ENCODE measurements at places on chromosomes 16 and 17. TPM values are rescaled to one million over a fixed set of nuclear protein-coding genes. Genes with fewer than 3 reads are reported as not detected.

Gene RHBDL1
- total RNA-seq: 2.0 TPM

- H3K36me3 ChIP-seq: peaks cover 65% of the 10 kb centered on the region
- H3K27me3 ChIP-seq: no peaks in the 10 kb centered on the region
- no peak overlapping the region for H3K4me3 ChIP-seq
- H3K4me1 ChIP-seq: no peaks in the 10 kb centered on the region
- DNase-seq: no peak
Observed at GRCh38 chr16:70494777-70495176, 28.6 kb downstream of the COG4 start.

DNA sequence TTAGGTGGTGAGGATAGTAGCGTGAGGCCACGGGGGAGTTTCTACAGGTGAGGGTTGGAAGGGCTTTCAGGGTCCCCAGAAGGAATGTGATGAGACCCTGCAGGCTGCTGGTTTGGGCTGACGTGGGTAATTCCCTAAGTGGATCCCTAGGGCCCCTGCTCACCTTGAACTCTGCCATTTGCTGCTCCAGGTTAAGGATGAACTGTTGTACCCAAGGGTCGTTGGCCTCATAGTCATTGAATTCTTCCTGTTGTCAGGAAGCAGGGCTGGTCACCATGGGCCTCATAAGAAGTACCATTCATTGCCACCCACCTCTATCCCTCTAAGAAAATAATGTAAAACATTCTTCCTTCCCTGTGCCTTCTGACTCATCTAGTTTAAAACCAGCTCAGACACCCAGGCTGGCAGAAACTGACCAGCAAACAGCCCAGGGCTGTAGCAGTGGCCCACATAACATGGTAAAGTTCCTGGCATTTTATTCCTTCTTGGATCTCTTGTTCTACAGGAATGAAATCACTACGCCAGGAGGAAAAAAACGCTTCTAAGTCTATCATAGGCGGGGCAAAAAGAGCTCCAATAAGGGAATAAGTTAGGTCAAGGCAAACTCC is 27.6 kb downstream of the FCSK start:
- H3K27ac ChIP-seq: no peak overlapping the region
- no peak for DNase-seq
- H3K4me1 ChIP-seq: peaks cover 11% of the 10 kb centered on the region
- H3K36me3 ChIP-seq: peaks cover 70% of the 10 kb centered on the region
- no peak overlapping the region for H3K4me3 ChIP-seq

DNA sequence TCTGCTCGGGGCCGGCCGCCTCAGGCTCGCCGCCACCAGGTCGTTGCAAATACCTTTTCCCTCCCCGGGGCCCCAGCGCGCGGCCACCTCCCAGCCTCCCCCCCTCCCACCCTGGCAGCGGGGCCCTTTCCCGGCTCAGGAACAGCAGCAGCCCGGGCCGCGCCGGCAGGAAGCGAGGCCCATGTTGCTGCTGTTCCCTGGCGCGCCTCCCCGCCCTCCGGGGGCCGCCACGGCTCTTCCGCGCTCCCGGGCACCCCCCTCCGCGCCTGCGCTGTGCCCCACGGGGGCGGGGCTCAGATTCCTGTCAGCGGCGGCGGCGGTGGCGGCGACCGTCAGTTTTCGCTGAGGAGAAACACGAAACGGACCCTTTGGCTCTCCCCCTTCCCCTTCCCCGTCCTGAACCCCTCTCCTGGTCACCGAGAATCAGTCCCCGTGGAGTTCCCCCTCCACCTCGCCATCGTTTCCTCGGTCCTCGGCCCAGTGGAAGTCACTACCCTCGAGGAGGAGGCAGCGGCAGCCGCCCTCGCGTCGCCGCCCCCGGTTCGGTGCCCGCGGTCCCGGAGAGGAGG is at the start of gene NFAT5:
TSS of gene NFAT5 (plus strand) at position 296 of the 569 bp plus-strand sequence. CDS start 336 bp downstream, outside the sequence.
- peaks cover 21% of the 10 kb centered on the region for H3K4me1 ChIP-seq
- no peaks in the 10 kb centered on the region for H3K36me3 ChIP-seq
- peak within 1 kb of the TSS; percentile 97 for H3K27ac ChIP-seq
- H3K4me3 ChIP-seq: peak within 1 kb of the TSS; percentile 70

DNA sequence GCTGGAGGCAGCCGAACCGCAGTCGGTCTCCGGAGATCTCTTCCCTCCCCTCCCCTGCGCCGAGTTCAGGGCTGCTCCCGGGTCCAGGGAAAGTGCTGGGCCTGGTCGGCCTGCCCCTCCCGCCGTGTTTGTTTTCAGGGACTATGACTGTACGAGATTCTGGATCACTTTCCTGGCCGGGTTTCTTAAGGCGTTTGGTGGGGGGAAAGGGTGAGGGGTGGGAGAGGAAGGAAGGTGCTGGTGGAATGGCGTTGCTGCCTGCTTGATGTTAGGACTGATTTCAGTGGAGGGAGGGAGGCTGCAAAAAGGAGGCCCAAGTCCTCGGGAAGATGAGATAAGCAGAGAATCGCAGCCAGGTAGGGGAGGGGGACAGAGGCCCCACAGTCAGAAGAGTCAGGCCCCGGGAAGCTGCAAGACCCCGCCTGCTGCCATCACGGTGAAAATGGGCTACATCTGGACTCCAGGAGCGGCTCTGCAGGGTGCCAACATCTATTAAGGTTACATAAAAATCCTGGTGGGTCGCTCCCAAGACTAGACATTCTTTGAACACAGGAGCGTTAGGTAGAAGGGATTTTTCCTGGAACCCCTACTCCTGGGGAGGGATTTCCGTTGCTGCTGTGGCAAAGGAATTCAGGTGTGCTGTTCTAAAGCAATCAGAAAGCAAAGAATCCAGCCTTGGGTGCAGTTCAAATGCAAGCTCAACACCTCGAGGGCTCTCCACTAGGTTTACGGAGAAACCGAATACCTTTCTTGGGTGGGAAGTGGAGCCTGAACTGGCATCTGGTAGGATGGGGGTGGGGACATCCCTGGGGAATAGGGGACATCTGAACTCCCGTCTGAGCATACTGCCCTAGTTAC is 1.2 kb downstream of the ARHGAP44 start:
- no peak overlapping the region for H3K27ac ChIP-seq
- peaks cover 9% of the 10 kb centered on the region for H3K4me1 ChIP-seq
- DNase-seq: no peak
- peaks cover 20% of the 10 kb centered on the region for H3K27me3 ChIP-seq

DNA sequence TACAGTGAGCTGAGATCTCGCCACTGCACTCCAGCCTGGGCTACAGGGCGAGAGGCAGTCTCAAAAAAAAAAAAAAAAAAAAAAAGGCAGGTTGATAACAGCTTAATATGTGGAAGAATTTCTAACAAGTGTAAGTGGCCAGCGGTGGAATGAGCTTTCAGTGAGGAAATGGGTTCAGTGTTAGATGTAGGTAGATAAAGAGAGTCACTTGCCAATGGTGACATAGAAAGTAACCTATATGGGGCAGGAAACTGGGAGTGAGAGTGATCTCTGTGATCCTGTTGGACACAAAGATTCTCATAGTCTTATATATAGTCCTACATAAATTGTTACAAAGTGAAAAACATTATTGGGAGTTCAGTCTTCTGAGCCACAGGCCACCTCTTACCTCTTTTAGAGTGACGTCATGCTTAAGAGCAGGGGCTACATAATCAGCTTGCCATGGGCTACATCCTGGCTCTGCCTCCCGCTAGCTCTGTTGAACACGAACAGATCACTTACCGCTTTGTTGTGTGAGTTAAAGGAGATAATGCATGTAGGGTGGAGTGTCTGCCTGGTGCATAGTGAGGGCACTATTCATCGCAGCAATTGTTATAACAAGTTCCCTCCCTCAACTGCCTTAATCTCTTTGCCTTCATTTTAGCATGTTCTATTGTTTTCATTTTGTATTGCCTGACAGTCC is 110.2 kb upstream of the ELAC2 start:
- no peak for DNase-seq
- no peak overlapping the region for H3K27ac ChIP-seq
- no peaks in the 10 kb centered on the region for H3K27me3 ChIP-seq
- no peak overlapping the region for H3K4me3 ChIP-seq
- H3K4me1 ChIP-seq: no peaks in the 10 kb centered on the region

Gene RMI2
- 4.2 TPM for total RNA-seq

Gene NKIRAS2
- 17.3 TPM for total RNA-seq

- H3K36me3 ChIP-seq: peaks cover 78% of the 10 kb centered on the region
- H3K27me3 ChIP-seq: no peaks in the 10 kb centered on the region
- no peak overlapping the region for H3K4me3 ChIP-seq
- no peak for DNase-seq
Observed at GRCh38 chr16:14586637-14587305, 43.3 kb downstream of the PARN start.

Gene LASP1
- 115 TPM for total RNA-seq

GRCh38 chr16:71432906-71433305 is 8.9 kb downstream of the TLE7 start:
- no peaks in the 10 kb centered on the region for H3K4me1 ChIP-seq
- no peak for DNase-seq
- no peak overlapping the region for H3K27ac ChIP-seq
- no peak overlapping the region for H3K4me3 ChIP-seq
- no peaks in the 10 kb centered on the region for H3K27me3 ChIP-seq

Gene MEIOC
- not detected for total RNA-seq

DNA sequence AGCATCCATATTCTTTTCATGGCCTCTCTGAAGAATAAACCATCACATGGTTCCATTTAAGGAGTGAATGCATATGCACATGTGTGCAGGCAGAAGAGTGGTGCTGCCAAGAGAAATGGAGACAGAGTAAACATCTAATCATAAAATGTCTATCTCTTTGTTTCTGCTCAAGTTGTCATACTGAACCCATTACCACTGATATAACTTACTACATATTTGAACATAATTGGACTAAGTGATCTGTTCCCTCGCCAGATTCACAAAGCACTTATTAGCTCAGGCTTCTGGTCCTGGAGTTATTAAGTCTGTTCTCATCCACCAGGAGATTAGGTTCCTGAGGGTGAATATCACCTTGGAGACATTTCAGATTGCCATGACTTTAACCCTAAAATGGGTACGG is 72.3 kb upstream of the XYLT1 start:
- no peak overlapping the region for H3K27ac ChIP-seq
- H3K36me3 ChIP-seq: no peaks in the 10 kb centered on the region
- no peaks in the 10 kb centered on the region for H3K4me1 ChIP-seq
- no peaks in the 10 kb centered on the region for H3K27me3 ChIP-seq
- H3K4me3 ChIP-seq: no peak overlapping the region
- no peak for DNase-seq

DNA sequence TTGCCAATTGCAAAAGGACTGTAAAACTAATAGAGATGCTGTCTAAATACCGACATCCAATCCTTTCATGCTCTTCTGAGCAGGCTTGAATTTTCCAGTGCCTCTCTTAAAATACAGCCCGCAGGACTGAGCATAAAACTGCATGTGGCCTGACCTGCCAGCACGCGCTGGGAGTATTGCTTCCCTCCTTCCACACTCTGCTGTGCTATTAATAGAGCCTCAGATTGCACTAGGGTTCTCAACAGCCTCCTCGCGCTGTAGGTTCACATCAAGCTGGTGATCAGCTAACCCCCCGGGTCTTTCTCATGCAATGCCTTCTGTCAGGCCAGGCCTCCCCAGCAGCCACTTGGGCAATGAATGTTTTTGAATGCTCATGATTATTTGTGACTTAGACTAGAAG is 14.2 kb upstream of the MSI2 start:
- no peak overlapping the region for H3K4me3 ChIP-seq
- H3K36me3 ChIP-seq: no peaks in the 10 kb centered on the region
- DNase-seq: no peak
- no peaks in the 10 kb centered on the region for H3K4me1 ChIP-seq
- no peak overlapping the region for H3K27ac ChIP-seq

DNA sequence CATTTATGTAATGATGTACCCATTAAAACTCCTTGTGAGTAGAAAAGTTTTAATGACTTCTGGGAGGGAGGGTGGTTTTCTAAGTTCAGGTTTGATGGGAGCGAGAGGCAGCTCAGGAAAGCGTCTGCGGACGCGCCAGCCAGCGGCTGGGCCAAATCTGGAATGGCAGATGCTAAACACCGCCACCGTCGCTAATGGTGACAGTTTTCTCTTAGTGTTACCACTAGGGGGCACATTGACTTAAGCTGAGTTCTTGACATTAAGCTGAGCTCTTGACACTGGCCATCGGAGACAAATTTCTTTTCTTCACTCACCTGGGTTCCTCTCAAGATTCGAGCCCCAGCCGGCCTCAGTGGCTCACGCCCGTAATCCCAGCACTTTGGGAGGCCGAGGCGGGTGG is 6.7 kb downstream of the TRPV1 start:
- no peak overlapping the region for H3K4me3 ChIP-seq
- H3K36me3 ChIP-seq: peaks cover 9% of the 10 kb centered on the region
- no peaks in the 10 kb centered on the region for H3K27me3 ChIP-seq

GRCh38 chr17:31274252-31274651 is 22.8 kb downstream of the OMG start:
- no peak for DNase-seq
- peaks cover 3% of the 10 kb centered on the region for H3K36me3 ChIP-seq
- no peaks in the 10 kb centered on the region for H3K27me3 ChIP-seq
- no peak overlapping the region for H3K27ac ChIP-seq
- H3K4me1 ChIP-seq: no peaks in the 10 kb centered on the region
- no peak overlapping the region for H3K4me3 ChIP-seq

Gene MAF
- total RNA-seq: 80.6 TPM

DNA sequence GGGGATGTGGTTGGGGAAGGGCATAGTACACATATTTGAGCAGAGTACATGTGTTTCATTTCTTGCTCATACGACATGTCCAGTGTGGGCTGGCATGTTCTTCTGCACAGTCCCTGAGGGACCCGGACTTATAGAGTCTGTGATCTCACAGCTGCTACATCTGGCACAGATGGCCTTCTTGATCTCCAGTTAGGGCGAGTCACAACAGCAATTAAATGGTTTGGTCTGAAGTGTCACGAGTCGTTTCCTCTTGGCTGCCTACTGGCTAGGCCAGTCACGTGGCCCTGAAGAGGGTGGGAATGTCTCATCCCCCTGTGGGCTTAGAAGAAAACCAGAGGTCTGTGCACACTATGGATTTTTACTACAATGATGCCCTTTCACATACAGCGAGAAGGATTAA is 443.6 kb downstream of the WWOX start:
- no peak overlapping the region for H3K4me3 ChIP-seq
- no peaks in the 10 kb centered on the region for H3K36me3 ChIP-seq
- no peak overlapping the region for H3K27ac ChIP-seq
- no peak for DNase-seq
- no peaks in the 10 kb centered on the region for H3K4me1 ChIP-seq

Measured in T-cell (primary cell).